CD4-positive, alpha-beta T cell treated with Interleukin-1 beta for 1 hour (primary cell): ENCODE measurements at places on chromosomes 12 and 14.

DNA sequence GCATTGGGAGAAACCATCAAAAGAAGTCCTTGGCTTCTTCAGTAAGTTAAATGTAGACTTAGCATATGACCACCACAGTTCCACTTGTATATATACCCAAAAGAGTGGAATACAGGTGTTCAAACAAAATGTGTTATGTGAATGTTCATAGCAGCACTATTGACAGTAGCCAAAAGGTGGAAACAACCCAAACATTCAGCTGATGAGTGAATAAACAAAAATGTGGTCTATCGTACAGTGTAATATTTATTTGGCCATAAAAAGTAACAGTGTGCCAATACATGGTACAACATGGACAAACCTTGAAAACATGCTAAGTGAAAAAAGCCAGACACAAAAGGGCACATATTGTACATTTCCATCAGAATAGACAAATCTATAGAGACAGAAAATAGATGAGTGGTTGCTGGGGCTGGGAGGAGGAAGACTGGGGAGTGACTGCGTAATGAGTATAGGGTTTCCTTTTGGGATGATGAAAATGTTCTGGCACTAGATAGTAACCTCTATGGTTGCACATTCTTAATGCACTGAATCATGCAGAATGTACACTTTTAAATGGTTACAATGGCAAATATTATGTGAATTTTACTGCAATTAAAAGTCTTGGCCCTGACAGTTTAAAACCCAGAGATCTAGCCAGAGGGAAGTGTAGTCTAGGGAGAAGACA is 5.5 kb downstream of the ERP29 start:
- DNase-seq: no peak

DNA sequence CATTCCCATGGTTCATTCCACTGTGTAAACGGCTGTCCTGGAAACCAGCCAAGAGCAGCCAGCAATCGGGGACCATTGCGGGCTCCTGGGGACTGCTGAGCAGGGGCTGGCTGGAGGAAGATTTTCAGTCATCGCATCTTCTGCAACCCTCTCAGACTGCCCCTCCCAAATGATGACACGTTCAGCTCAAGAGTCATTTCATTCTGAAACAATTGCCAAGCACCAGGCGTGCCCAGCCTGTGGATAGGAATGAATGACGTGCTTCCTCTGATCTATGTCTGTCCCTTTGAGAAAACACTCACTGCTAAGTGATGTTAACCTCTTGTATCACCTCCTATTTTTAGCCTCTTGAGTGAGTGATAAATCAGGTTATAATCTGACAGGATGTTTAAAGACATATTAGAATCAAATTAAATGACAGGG is 62.0 kb downstream of the NDUFA12 start:
- DNase-seq: peak; percentile 58

DNA sequence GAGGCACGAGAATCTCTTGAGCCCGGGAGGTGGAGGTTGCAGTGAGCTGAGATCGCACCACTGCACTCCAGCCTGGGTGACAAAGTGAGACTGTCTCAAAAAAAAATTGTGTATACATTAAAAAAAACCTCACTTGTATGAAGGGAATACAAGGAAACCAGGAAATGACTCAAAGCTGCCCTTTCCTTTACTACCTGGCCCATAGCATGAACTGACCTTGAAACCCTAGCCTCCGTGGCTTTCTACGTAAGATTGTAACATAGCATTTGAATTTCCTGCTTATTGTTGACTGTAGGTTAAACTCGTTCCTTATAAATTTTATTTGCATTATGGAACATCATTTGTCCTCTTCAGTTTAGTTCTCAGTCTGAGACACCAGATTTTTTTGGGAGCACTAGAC is 9.1 kb upstream of the DDX47 start:
- no peak for DNase-seq

- DNase-seq: no peak
Measured at GRCh38 chr14:63478437-63478852, 64.7 kb downstream of the PPP2R5E start.

DNA sequence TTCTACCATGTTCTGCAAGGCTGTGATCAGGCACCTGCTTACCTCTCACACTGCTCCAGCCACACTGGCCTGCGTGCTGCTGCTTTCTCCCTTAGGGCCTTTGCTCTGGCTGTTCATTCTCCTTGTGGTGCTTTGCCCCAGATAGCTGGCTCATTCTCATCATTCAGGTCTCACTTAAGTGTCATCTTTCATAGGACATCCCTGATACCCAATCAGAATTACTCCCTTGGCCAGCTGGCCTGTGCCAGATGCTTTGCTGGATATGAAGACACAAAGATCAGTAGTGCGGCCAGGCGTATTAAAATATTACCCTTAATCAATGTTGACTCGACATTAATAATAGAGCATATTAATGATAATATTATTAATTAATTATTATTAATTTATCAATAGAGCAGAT is 143.8 kb upstream of the FGD4 start:
- no peak for DNase-seq

- no peak for DNase-seq
Measured at GRCh38 chr12:82757059-82757458, 70.4 kb downstream of the TMTC2 start.

DNA sequence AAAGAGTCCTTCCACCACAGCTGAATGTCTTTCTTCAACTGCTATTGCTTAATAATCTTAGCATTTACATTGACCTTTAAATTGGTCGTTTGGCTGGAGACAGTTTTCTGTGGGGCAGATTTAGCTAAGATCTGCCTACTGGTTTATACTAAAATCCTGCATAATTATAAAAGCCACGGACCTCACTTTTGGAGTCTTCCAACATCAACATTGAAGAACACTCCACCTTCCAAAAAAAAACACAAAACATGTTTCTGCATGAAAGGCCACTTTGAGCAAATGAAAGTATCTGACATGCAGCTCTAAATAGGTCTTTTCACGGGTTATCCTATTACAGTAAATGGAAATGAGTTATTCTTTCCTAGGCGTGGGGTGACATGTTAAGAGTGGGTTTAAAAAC is 57.0 kb upstream of the KRR1 start:
- no peak for DNase-seq

DNA sequence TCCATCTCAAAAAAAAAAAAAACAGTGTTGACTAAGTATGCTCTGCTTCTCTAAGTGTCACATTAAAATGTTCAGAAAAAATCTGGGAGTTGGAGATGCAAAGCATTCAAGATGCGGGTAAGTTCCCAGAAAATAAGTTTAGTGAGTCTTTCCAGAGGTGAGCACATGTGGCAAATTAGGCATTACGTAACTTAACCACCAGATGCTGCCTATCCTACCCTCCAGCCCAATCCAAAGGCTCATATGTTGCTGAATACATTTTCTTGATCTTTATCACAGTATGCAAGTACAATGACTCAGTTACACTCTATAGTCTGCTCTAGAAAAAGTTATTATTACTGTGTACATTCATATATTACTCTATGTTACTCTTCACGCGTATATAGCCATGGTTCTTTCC is 3.6 kb downstream of the SLC2A14 start:
- DNase-seq: no peak

DNA sequence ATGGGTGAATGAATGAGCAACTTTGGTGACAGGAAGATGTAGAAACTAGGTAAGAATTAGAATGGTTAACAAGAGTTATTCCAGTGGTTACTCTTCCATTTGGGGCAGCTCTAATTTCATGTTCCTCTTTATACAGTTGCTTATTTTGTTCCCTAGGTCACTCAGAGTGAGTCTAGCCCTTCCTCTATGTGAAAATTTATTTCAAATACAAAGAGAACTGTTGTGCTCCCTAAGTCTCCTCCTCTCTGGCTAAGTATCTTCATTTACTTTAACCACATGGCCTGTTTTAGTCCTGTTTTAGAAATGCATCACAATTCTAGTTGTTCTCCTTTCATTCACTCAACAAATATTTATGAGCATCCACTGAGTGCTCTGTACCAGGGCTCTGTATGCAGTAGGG is 51.1 kb upstream of the HIF1A start:
- no peak for DNase-seq

- DNase-seq: no peak
Measured at GRCh38 chr14:70718383-70719118, 76.8 kb downstream of the TTC9 start.

- peak; percentile 17 for DNase-seq
Measured at GRCh38 chr12:113149361-113150150, at the start of gene CFAP73. Gene CFAP73, plus strand, starts transcription at chr12:113149724. Its CDS starts 134 bp downstream, at chr12:113149858.

DNA sequence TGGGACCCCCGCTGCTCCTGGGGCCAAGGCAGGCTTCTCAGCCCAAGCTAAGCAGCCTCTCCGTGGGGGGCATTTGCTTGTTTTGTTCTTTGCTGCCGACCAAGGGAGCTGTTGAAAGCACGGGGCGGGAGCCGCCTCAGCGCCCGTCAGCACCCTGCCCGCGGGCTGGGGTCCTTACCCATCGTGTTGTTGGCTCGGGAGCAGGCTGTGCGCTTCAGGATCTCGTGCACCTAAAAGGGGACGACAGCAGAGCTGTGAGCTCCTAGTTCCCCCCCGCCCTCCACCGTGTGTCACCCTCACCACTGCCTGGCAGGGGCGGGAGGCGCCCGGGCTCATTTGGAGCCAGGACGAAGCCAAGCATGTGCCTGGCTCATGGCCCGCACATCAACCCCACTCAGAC is 117.5 kb downstream of the ANO2 start:
- no peak for DNase-seq
